ENCODE measurements at places on chromosomes 11 and 22. TPM values are rescaled to one million over a fixed set of nuclear protein-coding genes. Genes with fewer than 3 reads are reported as not detected.

Gene NAALADL1
- total RNA-seq, result 43.7 TPM

Gene RELT
- 1.2 TPM for total RNA-seq

Gene SLC17A6
- total RNA-seq, result not detected

Gene API5
- total RNA-seq, result 84.4 TPM

Gene HIC2
- total RNA-seq, result 6.9 TPM

Gene PLEKHB1
- total RNA-seq, result 53.7 TPM

Gene LIMK2
- total RNA-seq, result 15.0 TPM

Gene SHANK3
- 13.3 TPM for total RNA-seq

Gene SCGB1D2
- total RNA-seq, result not detected

GRCh38 chr11:64485074-64485473 is 105.9 kb upstream of the SLC22A12 start:
- no peak overlapping the region for H3K4me3 ChIP-seq
- no peaks in the 10 kb centered on the region for H3K27me3 ChIP-seq
- H3K4me1 ChIP-seq, result no peaks in the 10 kb centered on the region

DNA sequence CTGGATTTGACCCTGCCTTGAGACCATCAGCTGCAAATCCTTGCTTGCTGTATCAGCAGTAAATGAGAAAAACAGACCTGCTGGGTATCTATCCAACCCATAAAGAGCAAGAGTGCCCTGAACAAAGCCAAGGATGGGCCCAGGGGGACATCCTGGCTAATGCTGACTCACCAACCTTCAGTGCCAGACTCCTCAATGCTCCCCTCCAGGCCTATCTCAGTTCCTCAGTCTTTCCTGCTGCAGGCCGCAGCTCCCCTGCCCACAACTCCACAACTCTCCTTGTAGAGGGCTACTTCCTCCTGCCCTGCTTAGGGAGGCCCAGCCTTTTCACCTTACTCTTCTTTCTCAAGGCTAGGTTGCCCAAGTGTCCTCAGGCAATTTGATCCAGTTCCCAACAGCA is 2.6 kb downstream of the LAMTOR1 start:
- DNase-seq, result no peak
- peak overlapping the region; percentile 5 for H3K27ac ChIP-seq
- H3K27me3 ChIP-seq, result no peaks in the 10 kb centered on the region
- H3K36me3 ChIP-seq, result peaks cover 48% of the 10 kb centered on the region

GRCh38 chr22:39718921-39719475 is 148.4 kb downstream of the CACNA1I start:
- H3K36me3 ChIP-seq, result no peaks in the 10 kb centered on the region
- no peaks in the 10 kb centered on the region for H3K4me1 ChIP-seq
- H3K27me3 ChIP-seq, result peaks cover 25% of the 10 kb centered on the region
- no peak overlapping the region for H3K4me3 ChIP-seq

GRCh38 chr11:78796956-78797355 is 222.3 kb upstream of the NARS2 start:
- H3K36me3 ChIP-seq, result no peaks in the 10 kb centered on the region
- H3K4me3 ChIP-seq, result no peak overlapping the region
- no peak for DNase-seq
- no peaks in the 10 kb centered on the region for H3K27me3 ChIP-seq
- peaks cover 50% of the 10 kb centered on the region for H3K4me1 ChIP-seq

- H3K4me3 ChIP-seq, result peak within 1 kb of the TSS; percentile 79
- DNase-seq, result no peak
- H3K36me3 ChIP-seq, result peaks cover 28% of the 10 kb centered on the region
Observed at GRCh38 chr11:67303132-67303834, at the start of gene SSH3. Gene SSH3, plus strand, starts transcription at chr11:67303530. Its CDS starts 96 bp downstream, at chr11:67303626.

DNA sequence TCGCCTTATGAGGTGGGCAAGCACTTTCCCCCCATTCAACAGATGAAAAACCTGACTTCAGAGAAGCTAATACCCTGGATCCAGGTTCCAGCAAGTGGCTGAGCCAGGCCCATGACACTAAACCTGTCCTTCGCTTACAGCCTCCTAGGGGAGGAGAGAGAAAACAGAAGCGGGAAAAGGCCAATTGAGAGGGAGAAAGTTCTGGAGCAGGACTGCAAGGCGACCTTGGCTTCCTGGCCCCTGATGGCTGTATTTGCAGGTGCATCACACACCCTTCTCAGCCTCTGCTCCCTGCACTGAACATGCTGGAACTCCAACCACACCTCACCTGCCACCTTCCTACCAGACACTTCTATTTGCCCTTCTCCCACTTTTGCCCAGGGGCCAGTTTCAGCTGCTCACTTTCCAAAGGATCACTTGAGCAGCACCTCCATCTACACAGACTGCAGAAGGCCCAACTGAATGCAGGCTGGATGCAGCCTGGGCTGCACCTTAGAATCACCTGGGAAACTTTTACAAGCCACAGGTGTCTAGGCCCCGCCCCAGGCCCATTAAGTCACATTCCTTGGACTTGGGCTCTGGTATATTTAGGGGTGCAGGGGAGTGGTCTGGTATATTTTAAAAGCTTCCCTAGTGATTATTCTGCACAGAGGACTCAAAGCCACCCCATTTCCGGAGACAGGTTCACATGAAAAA is 14.3 kb upstream of the ADA2 start:
- H3K4me1 ChIP-seq, result no peaks in the 10 kb centered on the region
- no peak for DNase-seq
- peaks cover 6% of the 10 kb centered on the region for H3K27me3 ChIP-seq
- no peak overlapping the region for H3K4me3 ChIP-seq
- H3K36me3 ChIP-seq, result no peaks in the 10 kb centered on the region
- no peak overlapping the region for H3K27ac ChIP-seq

DNA sequence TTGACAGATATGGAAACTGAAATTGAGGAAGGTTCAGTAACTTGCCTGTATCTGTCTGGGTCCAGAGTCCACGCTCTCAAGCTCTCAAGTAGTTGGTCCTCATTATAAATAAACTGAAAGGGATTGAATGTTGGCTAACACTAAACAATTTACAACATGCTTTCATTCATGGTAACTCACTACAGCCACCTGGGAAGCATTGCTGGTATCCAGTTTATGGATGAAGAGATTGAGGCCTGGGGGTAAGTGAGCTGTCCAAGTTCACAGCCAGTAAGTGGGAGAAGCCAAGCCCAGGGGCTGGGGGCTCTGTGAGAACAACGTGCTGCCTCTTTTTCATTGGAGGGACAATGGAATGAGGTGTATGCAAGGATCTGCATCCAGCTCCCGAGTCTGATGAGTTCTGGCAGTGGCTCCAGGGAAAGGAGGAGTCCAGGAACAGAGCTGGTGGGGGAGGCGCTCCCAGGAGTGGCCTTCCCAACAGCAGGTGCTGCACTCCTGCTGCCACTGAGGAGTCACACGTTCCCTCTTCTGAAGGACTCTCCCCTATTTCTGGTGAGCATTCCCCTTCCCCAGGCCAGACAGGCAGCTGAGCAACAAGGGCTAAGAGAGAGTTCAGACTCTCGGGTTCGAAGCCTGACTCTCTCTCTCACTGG is 175.8 kb downstream of the CSNK2A3 start:
- H3K36me3 ChIP-seq, result no peaks in the 10 kb centered on the region
- no peak overlapping the region for H3K4me3 ChIP-seq
- H3K27me3 ChIP-seq, result no peaks in the 10 kb centered on the region
- H3K4me1 ChIP-seq, result peaks cover 39% of the 10 kb centered on the region
- peak overlapping the region; percentile 79 for H3K27ac ChIP-seq

- H3K4me3 ChIP-seq, result no peak overlapping the region
- H3K4me1 ChIP-seq, result peaks cover 6% of the 10 kb centered on the region
- no peaks in the 10 kb centered on the region for H3K27me3 ChIP-seq
- no peak overlapping the region for H3K27ac ChIP-seq
- no peak for DNase-seq
- no peaks in the 10 kb centered on the region for H3K36me3 ChIP-seq
Observed at GRCh38 chr11:26286472-26287066, 45.4 kb upstream of the ANO3 start.

- H3K4me1 ChIP-seq, result peaks cover 57% of the 10 kb centered on the region
- no peaks in the 10 kb centered on the region for H3K27me3 ChIP-seq
- H3K4me3 ChIP-seq, result peak overlapping the region; percentile 95
- peak overlapping the region; percentile 95 for H3K27ac ChIP-seq
Observed at GRCh38 chr11:14645015-14645912, 1.7 kb downstream of the PDE3B start.

GRCh38 chr11:71202598-71202944 is 49.8 kb downstream of the SHANK2 start:
- no peaks in the 10 kb centered on the region for H3K36me3 ChIP-seq
- H3K27me3 ChIP-seq, result no peaks in the 10 kb centered on the region
- H3K27ac ChIP-seq, result no peak overlapping the region
- no peak overlapping the region for H3K4me3 ChIP-seq
- peaks cover 10% of the 10 kb centered on the region for H3K4me1 ChIP-seq

DNA sequence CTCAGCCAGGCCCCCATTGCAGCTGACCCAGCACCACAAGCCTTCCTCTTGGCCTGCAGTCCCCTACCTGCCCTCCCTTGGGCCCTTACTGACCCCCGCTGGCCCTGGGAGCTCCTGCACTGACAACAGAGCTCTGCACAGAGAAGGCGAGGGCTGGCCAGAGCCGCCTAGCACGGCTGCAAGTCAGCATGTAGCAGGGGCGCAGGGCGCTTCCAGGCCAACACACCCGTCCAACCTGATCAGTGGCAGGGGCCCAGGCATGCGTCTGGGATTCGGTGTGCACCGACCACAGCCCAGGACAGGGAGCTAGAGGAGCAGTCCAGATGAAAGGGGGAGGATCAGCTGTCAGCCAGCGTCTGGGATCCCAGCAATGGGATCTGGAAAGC is 7.6 kb downstream of the WNT7B start:
- no peaks in the 10 kb centered on the region for H3K36me3 ChIP-seq
- no peak overlapping the region for H3K27ac ChIP-seq
- no peak overlapping the region for H3K4me3 ChIP-seq
- H3K4me1 ChIP-seq, result peaks cover 25% of the 10 kb centered on the region
